ENCODE measurements at places on chromosomes 5 and 9.

GRCh38 chr5:14816999-14817761 lies 54.4 kb downstream of the ANKH start:
- no peak for DNase-seq

GRCh38 chr9:35918780-35919179 lies 9.5 kb downstream of the SPAAR start:
- no peak for DNase-seq

DNA sequence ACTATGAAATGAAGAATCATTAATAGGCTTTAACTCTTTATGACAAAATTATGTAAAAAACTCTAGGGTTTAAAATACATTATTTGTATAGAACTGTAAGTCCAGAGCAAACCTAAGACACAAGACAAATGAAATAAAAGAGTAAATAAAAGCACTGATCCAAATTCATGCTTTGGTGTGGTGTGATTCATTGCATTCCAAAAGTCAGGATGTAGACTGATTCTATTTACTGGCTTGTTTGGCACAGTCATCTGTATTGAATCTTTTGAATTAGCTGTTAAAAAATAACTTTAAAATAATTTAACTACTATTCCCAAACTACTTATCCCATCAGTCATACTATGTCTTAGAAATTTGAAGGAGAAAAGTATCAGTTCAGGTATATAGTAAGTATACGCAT lies 31.1 kb downstream of the IL4 start:
- DNase-seq, result no peak

- DNase-seq, result no peak
Observed at GRCh38 chr5:127587246-127587917, 61.5 kb upstream of the CTXN3 start.
